ENCODE measurements at places on chromosomes 16 and 17. TPM values are rescaled to one million over a fixed set of nuclear protein-coding genes. Genes with fewer than 3 reads are reported as not detected.

DNA sequence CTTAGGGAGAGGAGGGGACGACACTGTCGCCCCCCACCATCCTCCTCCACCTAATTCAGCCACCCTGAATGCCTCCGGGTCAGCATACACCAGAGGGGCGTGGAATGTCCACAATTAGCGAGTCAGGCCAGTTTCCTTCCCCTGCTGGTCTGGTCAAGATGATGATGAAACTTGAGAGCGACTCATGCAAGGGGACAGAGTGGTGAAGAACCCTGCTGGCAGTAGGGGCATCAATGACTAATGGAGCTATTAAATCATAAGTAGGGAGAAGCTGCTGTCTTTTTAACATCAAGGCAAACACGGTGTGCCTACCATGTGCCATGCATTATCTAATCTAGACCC is 7.2 kb downstream of the SPACA3 start:
- no peaks in the 10 kb centered on the region for H3K36me3 ChIP-seq
- peak; percentile 8 for DNase-seq
- H3K27me3 ChIP-seq: peaks cover 5% of the 10 kb centered on the region
- peaks cover 2% of the 10 kb centered on the region for H3K4me1 ChIP-seq

- H3K27ac ChIP-seq: peak overlapping the region; percentile 73
- peak; percentile 93 for DNase-seq
- peaks cover 22% of the 10 kb centered on the region for H3K4me1 ChIP-seq
Measured at GRCh38 chr16:48366165-48367093, 18.8 kb downstream of the SIAH1 start.

GRCh38 chr17:62778990-62779681 is 29.0 kb downstream of the MARCHF10 start:
- H3K27me3 ChIP-seq: no peaks in the 10 kb centered on the region
- peak overlapping the region; percentile 0 for H3K4me3 ChIP-seq
- peak; percentile 99 for DNase-seq
- peaks cover 40% of the 10 kb centered on the region for H3K4me1 ChIP-seq
- peak overlapping the region; percentile 92 for H3K27ac ChIP-seq
- H3K36me3 ChIP-seq: no peaks in the 10 kb centered on the region

- H3K4me1 ChIP-seq: no peaks in the 10 kb centered on the region
- no peak overlapping the region for H3K27ac ChIP-seq
- H3K36me3 ChIP-seq: no peaks in the 10 kb centered on the region
- DNase-seq: no peak
- H3K27me3 ChIP-seq: no peaks in the 10 kb centered on the region
Measured at GRCh38 chr17:27239584-27239983, 54.3 kb upstream of the WSB1 start.

DNA sequence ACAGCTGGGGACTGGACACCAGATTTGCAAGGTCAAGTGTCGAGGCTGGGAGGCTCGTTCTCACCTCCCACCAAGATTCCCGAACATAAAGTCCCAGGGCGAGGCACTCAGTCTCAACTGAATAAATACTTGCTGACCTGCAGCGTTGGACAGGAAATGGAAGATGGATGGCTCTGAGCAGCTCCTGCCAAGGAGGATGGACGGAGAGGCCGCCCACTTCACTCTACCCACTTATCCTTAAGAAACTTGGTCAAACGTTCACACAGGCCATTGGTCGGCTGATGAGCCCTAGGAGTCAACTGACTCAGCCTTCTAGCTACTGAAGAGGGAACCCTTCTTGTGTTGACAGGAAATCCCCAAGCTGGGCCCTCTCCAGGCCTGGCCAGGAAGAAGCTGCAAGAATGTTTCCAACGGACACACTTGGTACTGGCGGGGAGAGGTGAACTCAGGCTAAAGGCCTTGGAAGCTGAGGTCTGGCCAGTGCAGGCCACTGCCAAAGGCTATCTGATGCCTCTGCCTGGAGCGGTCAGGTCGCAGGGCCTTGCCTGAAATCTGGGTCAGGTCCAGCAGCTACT is 50.0 kb downstream of the VAC14 start:
- no peaks in the 10 kb centered on the region for H3K27me3 ChIP-seq
- DNase-seq: peak; percentile 97
- H3K36me3 ChIP-seq: no peaks in the 10 kb centered on the region
- H3K27ac ChIP-seq: peak overlapping the region; percentile 42
- no peak overlapping the region for H3K4me3 ChIP-seq

DNA sequence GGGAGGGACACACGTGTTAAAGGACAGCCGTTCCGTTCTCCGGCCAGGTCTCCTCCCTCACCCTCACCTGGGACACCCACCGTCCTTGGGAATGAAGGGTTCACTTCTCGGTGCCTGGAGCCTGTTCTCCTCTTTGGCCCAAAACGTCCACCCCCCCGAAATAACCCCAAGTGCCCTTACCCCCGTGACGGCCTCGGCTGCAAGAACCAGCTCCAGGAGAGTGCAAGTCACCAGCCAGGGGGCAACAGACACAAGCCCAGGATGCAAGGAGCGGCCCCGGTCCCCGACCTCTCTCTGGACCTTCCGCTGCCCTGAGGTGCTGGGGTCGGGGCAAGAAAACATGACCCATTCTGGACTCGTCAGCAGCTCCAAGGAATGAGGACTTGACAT is 20.0 kb upstream of the UBE2I start:
- H3K27ac ChIP-seq: no peak overlapping the region
- no peaks in the 10 kb centered on the region for H3K36me3 ChIP-seq
- H3K27me3 ChIP-seq: peaks cover 27% of the 10 kb centered on the region
- H3K4me1 ChIP-seq: no peaks in the 10 kb centered on the region
- no peak overlapping the region for H3K4me3 ChIP-seq

GRCh38 chr16:82260212-82260795 is 90.3 kb upstream of the MPHOSPH6 start:
- H3K27ac ChIP-seq: no peak overlapping the region

DNA sequence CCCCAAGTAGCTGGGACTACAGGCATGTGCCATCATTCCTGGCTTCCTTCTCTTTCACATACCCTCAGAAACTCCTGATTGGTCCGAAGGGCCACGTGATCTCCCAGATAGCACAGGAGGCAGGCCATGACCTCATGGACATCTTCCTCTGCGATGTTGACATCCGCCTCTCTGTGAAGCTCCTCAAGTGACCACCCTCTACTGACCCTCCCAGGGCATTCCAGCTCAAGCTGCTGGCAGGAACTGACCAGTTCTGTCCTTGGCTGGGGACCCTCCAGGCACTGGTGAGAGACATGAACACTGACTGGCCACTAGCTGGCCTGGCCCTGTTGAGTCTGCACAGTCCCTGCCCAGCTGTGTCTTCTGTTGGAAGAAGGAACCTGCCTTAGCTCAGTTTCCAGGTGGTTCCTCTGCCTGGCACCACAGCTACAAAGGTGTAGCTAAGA is 5.6 kb downstream of the ERAL1 start:
- H3K27ac ChIP-seq: no peak overlapping the region
- DNase-seq: no peak
- peaks cover 14% of the 10 kb centered on the region for H3K36me3 ChIP-seq
- H3K4me1 ChIP-seq: peaks cover 4% of the 10 kb centered on the region

DNA sequence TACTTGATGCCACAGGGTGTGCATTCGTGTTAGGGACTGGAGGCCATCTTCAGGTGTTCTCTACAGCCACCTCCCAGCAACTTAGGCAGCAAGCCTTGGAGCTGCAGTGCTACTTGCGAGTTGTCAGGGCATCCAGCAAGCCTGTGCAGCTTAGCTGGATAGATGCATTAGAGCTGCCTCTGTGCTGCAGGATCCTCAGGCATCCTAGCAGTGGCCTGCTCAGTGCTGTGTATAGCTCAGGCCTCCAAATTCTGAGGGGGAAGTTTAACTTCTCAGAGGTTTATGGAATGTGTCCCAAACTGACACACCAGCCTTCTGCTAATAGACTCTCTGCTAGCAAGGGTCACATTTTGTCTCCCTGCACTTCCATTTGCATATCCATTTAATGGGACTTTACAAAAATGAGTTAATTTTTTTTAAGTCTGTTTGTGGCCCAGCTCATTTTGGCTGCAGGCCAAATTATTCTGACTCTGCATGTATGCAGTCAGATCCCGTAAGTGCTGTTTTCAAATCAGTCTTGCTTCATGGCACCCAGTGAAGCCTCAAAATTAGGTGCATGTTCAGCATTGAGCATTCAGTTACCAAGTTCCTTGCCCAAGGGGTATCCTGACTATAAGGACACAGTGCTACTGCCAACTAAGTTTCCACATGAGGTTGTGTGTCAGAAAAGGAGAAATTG is 6.8 kb downstream of the GABARAPL2 start:
- no peak overlapping the region for H3K4me3 ChIP-seq
- H3K27ac ChIP-seq: no peak overlapping the region
- no peaks in the 10 kb centered on the region for H3K27me3 ChIP-seq
- no peak for DNase-seq

GRCh38 chr16:12551946-12552345 is 251.7 kb downstream of the CPPED1 start:
- H3K27me3 ChIP-seq: no peaks in the 10 kb centered on the region
- H3K36me3 ChIP-seq: no peaks in the 10 kb centered on the region
- no peak for DNase-seq
- no peak overlapping the region for H3K4me3 ChIP-seq
- H3K27ac ChIP-seq: no peak overlapping the region

Gene PMP22
- 41.7 TPM for total RNA-seq

Gene CCDC102A
- total RNA-seq: 8.8 TPM

Gene RAB11FIP4
- 4.4 TPM for total RNA-seq

Gene TMEM220
- total RNA-seq: 1.3 TPM

Gene NRN1L
- 0.82 TPM for total RNA-seq

Gene CD300LG
- total RNA-seq: not detected
